A172 (cell line): ENCODE measurements at places on chromosomes 12 and 14.

- DNase-seq: no peak
These were observed 40.1 kb downstream of the SMIM41 start for GRCh38 chr12:52119398-52120254.

GRCh38 chr12:85275374-85275773 is 4.6 kb upstream of the ALX1 start:
- DNase-seq: peak; percentile 4

DNA sequence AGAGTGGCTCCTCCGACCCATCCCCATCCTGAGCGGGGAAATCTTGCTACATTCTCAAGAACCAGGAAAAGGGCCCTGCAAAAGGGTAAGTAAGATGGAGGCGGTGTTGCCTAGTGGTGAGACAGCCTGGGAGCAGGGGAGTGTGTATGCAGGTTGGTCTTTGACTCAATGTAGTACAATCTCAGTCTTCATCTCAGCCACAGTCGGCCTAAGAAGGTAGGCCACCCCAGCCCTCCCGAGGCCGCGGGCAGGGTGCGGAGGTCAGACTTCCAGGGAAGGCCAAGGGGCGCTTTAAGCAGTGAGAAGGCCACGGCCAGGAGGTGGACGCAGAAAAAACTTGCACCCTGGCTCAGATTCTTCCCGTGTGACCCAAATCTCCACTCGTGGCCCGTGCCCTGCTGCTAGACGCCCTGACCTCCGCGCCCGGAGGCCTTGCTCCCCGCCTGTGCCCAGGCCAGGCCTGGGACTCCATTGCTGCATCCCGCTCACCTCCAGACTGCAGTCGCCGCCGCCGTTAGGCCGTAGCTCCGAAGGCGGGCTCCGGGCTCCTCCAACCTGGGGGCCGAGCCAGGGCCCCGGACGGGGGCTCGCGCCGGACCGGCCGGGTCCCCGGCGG is 435 bp downstream of the FOXM1 start:
- peak; percentile 15 for DNase-seq

DNA sequence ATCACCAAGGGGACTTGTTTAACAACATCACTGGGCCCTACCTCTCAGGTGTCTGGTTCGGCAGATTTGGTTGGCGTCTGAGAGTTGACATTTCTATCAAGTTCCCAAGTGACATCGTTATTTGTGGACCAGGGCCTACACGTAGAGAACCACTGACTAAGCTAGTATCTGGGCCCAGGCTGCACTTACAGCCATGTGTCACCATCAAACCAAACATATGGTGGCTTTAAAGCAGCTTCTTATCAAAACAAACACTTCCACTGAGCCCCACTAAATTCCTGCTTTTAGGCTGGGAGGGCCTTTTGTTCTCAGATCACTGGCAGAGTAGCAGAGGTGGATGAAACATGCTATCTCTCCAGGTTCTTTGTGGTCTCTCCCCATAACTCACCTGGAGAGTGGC is 220.5 kb downstream of the PELI2 start:
- no peak for DNase-seq

- no peak for DNase-seq
These were observed 30.1 kb upstream of the IGF1 start for GRCh38 chr12:102510463-102510862.

DNA sequence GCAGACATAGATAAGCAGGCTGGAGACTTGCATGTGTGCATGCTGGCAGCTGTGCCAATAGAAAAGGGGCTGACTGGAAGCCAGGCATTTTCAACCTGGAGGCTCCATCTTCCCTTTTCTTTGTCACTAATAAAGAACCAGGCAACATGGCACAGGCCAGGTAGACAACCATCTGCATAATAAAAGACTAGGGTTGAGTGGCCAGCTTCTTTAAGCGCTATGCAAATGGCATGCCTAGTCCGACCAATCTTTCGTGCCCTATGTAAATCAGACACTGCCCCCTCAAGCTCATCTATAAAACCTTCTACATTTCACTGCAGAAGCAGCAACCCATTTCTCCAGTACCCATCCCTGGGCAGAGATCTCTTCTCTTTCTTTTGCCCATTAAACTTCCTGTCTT is 4.6 kb upstream of the KLRC1 start:
- no peak for DNase-seq

- peak; percentile 54 for DNase-seq
These were observed 838 bp downstream of the LRIG3 start for GRCh38 chr12:58919231-58920101.

GRCh38 chr12:110371408-110372055 is 32.0 kb downstream of the ANAPC7 start:
- no peak for DNase-seq

- DNase-seq: no peak
These were observed 154.9 kb upstream of the ATP2B1 start for GRCh38 chr12:89863493-89863938.

DNA sequence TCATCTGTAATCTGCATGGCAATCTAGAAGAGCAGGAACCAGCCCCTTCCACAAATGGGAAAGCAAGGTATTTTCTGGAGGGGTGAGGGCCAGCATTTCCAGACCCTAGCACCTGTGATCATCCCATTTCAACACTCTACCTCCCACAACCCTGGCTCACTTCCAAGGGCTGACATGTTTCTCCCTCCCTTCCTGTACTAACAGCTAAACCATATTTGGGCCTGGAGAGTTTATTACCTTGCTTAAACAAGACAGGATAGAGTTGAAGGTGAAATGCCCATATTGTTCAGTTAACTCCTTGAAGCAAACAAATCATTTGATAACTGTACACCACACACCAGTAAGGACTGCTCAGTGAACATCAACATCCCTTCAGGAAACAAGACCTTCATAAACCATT is 158.4 kb downstream of the PPM1H start:
- no peak for DNase-seq

DNA sequence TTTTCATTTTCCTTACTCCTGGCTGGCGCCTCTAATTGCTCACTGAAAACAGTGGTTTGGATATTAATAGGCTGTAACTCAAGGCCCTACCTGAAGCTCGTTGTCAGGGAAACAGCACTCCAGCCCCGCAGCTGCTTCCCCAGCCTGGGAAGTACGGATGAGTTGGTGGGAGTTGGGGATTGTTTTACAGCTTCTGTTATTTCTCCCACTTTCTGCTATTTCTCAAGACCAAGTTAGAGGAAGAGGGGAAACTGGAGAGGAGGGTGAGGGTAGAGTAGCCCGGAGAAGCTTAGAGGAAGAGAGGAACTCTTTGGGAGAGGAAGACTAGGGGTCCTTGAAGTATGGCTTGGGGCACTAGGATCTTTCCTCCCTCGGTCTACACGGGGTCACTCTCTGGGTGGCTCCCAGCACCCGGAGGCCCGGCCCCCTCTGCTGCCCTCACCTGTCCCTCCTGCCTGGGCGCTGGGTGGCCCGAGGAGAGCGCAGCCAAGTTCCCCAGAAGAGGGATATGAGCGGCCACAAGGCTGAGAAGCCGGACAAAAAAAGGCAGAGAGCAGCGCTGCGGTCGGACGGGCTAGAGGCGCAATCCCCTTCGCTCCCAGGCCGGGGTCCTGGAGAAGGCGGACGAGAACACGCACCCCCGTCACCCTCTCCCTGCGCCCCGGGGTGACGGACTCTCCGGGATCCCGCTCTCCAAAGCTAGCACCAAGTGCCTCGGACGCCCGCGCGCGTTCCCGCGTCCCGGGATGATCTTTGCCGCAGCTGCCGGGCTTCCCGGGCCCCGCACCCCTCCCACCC is 671 bp downstream of the SPTB start:
- DNase-seq: no peak

DNA sequence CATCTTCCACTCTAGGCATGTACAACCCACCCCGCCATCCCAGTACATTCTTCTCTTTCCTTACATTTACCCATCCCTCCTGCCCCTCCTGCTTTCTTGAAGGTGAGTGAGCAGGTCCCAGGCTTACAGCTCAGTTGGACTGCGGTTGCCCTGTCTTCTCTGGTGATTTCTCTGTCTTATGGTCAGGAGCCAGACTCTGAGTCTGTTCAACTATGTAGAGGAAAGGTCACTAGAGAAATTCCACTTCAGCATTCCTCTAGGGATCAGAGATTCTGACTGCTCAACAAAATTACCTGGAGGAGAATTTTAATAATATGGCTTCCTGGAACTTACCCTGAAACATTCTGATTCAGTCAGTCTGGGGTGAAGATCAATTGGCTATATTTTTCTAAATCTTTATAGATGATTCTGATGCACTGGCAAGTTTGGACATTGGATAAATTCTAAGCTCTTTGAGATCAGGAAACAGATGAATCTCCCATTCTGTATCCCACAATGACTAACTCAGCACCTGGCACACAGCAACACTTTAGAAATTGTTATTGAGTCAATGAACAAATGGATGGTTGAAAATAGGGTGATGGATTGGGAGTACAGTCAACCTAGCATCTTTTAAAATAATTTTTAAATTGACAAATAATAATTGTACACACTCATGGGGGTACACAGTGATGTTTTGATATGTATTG is 128.6 kb upstream of the HIF1A start:
- peak; percentile 69 for DNase-seq

- DNase-seq: no peak
These were observed 19.9 kb upstream of the PAPLN start for GRCh38 chr14:73217411-73217810.

DNA sequence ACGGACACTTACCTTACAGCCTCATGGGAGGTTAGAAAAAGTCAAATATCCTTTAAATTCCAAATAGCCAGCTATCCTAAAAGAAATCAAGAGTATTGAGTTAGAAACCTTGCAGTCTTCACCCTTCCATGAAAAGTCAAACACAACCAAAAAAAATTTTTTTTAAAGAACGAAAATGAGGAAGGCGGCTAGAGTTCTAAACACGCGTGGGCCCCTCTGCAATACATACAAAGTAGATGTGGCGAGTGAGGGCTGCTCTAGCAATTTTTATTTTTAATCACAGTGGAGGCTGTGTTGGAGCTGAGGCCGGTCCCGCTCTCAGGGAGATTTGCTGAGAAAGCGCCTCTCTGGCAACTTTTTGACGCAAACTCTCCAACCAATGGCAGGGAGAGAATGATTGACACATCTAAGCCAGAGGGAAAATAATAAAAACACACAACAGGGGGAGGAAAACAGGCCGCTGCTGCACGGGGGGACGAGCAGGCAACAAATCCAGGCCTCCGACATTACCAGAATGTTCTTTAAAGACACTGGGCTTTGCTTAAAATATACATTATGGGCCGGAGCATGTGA is at the start of gene OTX2:
TSS of gene OTX2 (minus strand) at position 333 of the 573 bp plus-strand sequence. CDS start 5,023 bp downstream, outside the sequence.
- DNase-seq: no peak

DNA sequence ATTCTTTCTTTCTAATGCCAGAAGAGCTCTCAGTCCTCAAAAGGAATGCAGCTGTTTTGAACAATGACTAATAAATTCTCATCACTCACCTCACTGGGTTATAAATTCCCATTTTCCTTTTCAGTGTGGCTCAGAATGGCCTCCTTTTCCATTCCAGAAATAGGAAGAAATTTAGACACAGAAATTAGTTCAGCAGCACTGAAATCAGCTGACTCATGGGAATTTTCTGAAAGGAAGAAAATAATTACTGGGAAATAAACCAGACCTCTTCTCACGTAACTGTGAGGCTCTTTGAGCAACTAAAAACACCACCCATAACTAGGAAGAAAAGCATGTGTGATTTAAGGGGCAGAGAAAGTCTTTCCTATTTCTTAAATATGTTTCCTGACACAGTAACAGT is 23.8 kb downstream of the CD163 start:
- no peak for DNase-seq

GRCh38 chr12:1474041-1474573 is 120.3 kb downstream of the FBXL14 start:
- DNase-seq: peak; percentile 95

DNA sequence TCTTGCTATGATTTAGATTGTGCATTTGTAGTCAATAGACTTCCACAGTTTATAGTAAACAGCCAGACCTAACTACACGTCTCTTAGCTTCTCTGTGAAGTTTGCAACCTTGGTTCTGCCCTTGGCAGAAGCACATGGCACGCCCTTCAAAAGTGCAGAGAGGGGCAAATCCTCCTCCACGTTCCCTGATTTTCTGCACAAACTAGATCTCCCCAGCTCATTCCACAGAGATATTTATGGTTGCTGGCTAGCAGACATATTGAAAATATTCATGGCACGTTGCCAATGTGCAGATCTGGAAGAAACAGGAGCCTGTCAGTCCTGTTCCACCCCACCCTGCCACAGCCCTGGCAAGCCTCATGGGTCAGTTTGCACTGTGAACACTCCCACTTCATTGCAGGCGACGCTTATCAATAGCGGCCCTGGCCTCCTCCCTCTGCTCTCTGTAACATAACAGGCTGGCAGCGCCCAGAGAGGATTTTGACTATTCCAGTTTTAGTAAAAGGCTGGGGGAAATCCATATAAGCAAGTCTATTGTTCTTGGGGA is 6.5 kb upstream of the LGALS3 start:
- DNase-seq: no peak

DNA sequence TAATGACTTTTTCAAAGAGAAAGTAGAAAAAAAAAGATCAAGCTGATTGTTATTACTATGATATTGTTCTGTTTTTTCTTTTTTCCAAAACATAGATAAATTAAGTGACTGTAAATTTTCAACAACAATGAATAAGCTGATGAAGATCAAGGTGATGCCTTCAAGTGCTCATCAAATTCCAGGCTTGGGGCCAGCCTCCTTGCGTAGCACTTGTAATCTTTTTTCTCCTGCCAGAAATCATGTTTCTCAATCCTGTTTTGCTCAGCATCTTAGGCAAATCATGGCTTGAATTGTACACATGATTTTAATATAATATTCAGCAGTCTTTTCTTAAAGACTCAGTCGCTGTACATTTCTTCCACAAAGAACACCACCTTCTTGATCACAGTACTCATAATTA is 333.2 kb downstream of the NPAS3 start:
- no peak for DNase-seq

- DNase-seq: no peak
These were observed 444.1 kb upstream of the TMEM132C start for GRCh38 chr12:127822809-127823411.

- DNase-seq: no peak
These were observed 21.2 kb downstream of the ZFP36L1 start for GRCh38 chr14:68771631-68772030.

DNA sequence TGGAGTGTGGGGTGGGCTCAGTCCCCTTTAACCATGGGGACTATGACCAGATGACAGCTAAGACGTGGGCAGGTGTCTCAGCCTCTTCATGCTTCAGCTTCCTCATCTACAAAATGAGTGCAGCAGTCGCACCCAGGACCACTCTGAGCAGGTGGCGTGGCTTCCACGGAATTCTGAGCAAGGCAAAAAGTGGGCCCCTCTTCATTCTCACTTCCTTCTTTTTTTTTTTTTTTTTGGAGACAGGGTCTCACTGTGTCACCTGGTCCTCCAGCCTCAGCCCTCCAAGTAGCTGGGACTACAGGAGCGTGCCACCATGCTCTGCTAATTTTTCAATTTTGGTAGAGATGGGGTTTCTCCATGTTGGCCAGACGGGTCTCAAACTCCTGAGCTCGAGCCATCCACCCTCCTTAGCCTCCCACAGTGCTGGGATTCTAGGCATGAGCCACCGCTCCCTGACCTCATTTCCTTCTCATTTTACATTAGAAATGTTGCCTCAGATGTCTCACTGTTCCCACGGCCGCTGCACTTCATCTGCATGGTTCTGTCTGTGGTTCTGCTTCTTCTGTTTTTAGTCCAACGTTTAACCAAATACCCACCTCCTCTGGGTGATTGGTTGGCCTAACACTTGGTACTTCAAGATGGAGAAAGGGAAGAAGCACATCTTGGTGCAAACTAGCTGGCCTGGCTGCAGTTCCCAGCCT is 41.3 kb upstream of the BCL7A start:
- DNase-seq: no peak
